ENCODE measurements at places on chromosomes 11 and 22.
A peak's percentile ranks its signal among the peaks of the same experiment; 100 is the strongest.

DNA sequence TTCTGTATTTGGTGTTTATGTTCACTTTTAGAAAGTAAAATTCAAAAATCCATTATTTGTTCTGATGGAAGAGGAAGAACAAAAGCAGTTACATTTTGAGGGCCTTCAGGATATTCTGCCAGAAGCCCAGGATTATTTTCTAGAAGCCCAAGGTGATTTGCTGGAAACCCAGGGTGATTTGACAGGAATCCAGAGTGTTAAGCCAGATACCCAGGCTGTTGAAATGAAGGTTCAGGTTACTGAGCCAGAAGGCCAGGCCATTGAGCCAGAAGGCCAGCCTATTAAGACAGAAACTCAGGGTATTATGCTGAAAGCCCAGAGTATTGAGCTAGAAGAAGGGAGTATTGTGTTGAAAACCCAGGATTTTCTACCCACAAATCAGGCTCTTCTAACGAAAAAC lies 33.1 kb downstream of the CCDC15 start:
- no peak for DNase-seq
- no peak overlapping the region for H3K27ac ChIP-seq
- H3K4me1 ChIP-seq: no peaks in the 10 kb centered on the region
- H3K36me3 ChIP-seq: peaks cover 45% of the 10 kb centered on the region
- peaks cover 2% of the 10 kb centered on the region for H3K27me3 ChIP-seq
- no peak overlapping the region for H3K4me3 ChIP-seq

DNA sequence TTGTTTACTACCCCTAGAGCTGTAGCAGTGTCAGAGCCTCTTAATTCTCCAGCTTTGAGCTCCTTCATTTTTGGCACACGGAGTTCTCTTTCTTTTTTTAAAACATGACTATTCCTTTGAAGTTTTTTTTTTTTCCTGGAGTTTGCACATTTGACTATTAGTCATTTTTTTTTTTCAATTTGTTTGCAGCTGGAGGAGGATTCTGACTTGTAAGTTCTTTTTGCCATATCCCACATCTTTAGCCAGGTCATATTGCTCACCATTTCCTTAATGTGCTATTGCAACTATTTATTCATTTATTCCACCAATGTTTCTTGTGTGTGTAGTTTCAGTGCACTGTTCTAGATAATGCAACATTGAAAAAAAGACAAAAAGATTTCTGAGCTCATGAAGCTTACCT lies 166.3 kb upstream of the ARHGAP20 start:
- H3K27me3 ChIP-seq: peaks cover 2% of the 10 kb centered on the region
- no peaks in the 10 kb centered on the region for H3K4me1 ChIP-seq
- no peak for DNase-seq
- no peak overlapping the region for H3K27ac ChIP-seq
- no peaks in the 10 kb centered on the region for H3K36me3 ChIP-seq

DNA sequence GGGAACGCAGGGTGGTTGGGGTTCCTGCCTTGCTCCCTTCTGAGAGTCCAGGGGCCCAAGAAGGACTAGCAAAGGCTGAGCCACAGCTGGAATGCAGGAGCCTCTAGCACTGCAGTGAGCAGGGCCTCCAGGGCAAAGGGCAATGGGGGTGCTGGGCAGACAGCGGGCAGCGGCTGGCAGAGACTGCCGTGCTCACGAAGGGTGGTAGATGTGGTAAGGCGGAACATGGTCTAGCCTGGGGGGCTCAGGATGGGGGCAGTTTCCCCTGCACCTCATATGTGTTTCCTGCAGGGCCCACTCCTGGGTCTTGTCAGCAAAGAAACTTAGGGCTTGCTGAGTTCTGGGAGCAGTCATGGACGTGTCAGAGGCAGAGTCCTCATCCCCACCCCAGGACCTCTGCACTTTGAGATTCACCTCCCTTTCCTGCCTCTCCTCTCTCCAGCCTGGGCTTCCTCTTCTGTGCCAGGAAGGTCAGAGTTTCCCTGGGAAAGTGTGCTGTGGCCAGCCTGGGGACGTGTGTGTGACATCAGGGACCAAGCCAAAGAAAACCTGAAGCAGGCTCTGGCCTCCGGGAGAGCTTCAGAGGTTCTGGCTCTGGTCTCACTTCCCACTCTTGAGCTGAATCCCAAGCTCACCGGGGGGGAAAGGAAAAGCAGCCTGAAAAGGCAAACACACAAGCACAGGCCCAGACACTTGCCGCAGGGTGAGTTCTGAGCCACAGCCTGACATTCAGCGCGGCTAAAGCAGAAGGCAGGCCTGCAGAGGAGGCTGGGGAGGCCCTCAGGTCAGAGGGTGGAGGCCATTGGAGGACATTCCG lies 4.4 kb downstream of the MOGAT2 start:
- H3K27ac ChIP-seq: no peak overlapping the region
- no peak for DNase-seq
- H3K4me3 ChIP-seq: no peak overlapping the region
- H3K4me1 ChIP-seq: no peaks in the 10 kb centered on the region

DNA sequence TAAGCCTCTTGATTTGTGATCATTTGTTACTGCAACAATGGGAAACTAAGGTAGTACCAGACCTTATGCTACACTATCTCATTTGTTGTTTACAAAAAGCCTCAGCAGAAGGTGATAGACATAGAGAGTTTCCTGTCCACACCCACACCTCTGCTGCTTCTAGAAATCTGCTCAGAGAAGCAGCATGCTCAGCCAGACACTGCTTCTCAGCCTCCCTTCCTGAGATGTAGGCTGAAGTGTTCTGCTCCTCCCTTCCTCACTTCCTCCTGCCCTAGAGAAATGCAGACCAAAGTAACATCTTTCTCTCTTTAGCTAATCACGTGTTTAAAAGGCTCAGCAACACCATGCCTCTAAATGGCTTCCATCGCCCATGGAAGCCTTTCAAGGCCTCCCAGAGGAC lies 88.4 kb downstream of the SLC1A2 start:
- peak; percentile 60 for DNase-seq
- no peaks in the 10 kb centered on the region for H3K27me3 ChIP-seq
- H3K4me3 ChIP-seq: peak overlapping the region; percentile 62
- peak overlapping the region; percentile 91 for H3K27ac ChIP-seq

- H3K4me1 ChIP-seq: peaks cover 10% of the 10 kb centered on the region
- H3K27me3 ChIP-seq: peaks cover 7% of the 10 kb centered on the region
These were observed 3.9 kb downstream of the P2RY2 start for GRCh38 chr11:73221996-73222395.

DNA sequence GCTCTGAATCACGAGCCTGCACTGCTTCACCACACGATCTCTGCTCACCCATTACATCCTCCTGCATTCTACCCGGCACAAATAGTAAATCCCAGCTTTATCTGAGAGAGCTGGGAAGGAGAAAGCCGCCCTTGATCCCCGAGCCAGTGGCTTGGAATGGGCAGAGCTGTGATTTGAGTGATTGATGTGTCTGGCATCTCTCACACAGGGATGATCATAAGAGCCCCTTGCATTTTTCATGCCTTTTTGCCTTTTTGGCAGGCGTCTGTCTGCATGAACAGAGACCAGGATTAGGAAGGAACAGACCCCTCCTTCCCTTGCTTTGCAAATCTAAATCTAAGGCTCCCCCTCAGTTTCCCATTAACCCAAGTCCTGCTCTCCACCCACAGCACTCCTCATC lies 945.3 kb downstream of the NTM start:
- H3K27ac ChIP-seq: no peak overlapping the region
- H3K4me1 ChIP-seq: no peaks in the 10 kb centered on the region
- no peak overlapping the region for H3K4me3 ChIP-seq
- DNase-seq: no peak
- H3K27me3 ChIP-seq: peaks cover 2% of the 10 kb centered on the region

DNA sequence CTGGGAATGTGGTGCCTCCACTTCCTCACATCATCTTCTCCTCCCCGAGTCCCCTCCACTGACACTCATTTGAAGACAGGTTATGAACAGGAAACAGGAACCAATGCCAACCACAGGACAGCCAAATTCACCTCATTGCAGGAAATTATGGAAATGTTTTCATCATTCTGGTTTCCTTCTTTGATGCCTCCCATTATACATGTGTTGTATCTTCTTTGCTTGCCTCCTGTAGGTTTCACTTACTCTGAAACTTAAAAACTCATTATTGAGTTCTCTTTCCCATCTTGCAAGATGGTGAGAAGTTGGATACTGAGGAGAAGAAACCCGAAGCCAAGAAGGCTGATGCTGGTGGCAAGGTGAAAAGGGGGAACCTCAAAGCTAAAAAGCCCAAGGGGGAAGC lies 108.5 kb downstream of the PHF21B start:
- H3K4me3 ChIP-seq: no peak overlapping the region
- H3K36me3 ChIP-seq: no peaks in the 10 kb centered on the region
- no peak for DNase-seq
- no peak overlapping the region for H3K27ac ChIP-seq

GRCh38 chr11:9972989-9973388 lies 309.1 kb downstream of the SWAP70 start:
- H3K36me3 ChIP-seq: peaks cover 7% of the 10 kb centered on the region
- no peaks in the 10 kb centered on the region for H3K4me1 ChIP-seq
- no peak for DNase-seq
- H3K4me3 ChIP-seq: no peak overlapping the region
- H3K27me3 ChIP-seq: no peaks in the 10 kb centered on the region
- no peak overlapping the region for H3K27ac ChIP-seq

- peak overlapping the region; percentile 93 for H3K27ac ChIP-seq
- H3K4me1 ChIP-seq: peaks cover 33% of the 10 kb centered on the region
- peak overlapping the region; percentile 98 for H3K4me3 ChIP-seq
- H3K36me3 ChIP-seq: no peaks in the 10 kb centered on the region
- no peak for DNase-seq
These were observed 623 bp downstream of the NDUFS8 start for GRCh38 chr11:68031144-68031464.

DNA sequence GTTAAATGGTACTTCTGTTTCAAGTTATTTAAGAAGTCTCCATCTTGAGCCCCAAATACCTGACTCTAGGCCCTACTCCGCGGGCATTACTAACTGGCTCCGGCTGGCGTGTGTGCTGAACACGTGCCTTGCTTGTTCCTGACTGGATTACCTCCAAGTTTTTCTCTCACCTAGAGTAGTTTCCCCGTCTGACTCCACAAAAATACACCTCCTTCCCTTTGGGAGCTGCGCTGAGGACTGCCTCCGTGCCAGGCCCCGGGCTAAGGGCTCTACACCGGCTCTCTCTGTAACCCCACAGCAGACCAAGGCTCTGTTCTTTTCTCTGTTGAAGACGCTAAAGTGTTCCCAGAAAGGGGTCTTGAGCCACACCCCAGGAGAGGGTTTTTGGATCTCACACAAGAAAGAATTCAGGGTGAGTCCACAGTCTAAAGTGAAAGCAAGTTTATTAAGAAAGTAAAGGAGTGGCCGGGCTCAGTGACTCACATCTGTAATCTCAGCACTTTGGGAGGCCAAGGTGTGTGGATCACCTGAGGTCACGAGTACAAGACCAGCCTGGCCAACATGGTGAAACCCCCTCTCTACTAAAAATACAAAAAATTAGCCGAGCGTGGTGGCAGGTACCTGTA lies 61.8 kb downstream of the ANO1 start:
- no peaks in the 10 kb centered on the region for H3K36me3 ChIP-seq
- no peak overlapping the region for H3K4me3 ChIP-seq
- H3K4me1 ChIP-seq: no peaks in the 10 kb centered on the region
- no peak overlapping the region for H3K27ac ChIP-seq

GRCh38 chr22:36293606-36294292 lies 40.8 kb downstream of the APOL1 start:
- no peak overlapping the region for H3K27ac ChIP-seq
- no peak overlapping the region for H3K4me3 ChIP-seq
- DNase-seq: no peak
- peaks cover 40% of the 10 kb centered on the region for H3K36me3 ChIP-seq
- H3K4me1 ChIP-seq: peaks cover 40% of the 10 kb centered on the region
- peaks cover 2% of the 10 kb centered on the region for H3K27me3 ChIP-seq

DNA sequence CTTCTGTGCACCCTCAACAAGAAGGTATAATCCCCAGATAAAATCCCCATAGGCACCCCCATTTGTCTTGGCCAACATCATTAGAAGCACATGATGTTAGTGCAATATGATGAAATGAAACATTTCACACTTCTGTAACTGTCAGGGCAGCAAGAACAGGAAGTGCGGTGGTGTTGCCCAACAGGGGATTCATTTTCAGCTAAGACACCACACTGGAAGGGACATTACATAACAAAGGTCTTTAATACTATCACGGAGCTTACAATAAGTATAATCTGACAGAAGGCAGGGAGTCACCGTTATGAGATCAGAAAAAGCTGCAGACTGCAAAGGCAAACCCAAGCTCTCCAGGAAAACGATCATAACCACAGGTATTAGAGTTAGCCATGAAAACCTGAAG lies 2.0 kb downstream of the OR52W1 start:
- peaks cover 5% of the 10 kb centered on the region for H3K36me3 ChIP-seq
- peaks cover 86% of the 10 kb centered on the region for H3K4me1 ChIP-seq
- peaks cover 2% of the 10 kb centered on the region for H3K27me3 ChIP-seq
- peak; percentile 76 for DNase-seq
- peak overlapping the region; percentile 88 for H3K27ac ChIP-seq

DNA sequence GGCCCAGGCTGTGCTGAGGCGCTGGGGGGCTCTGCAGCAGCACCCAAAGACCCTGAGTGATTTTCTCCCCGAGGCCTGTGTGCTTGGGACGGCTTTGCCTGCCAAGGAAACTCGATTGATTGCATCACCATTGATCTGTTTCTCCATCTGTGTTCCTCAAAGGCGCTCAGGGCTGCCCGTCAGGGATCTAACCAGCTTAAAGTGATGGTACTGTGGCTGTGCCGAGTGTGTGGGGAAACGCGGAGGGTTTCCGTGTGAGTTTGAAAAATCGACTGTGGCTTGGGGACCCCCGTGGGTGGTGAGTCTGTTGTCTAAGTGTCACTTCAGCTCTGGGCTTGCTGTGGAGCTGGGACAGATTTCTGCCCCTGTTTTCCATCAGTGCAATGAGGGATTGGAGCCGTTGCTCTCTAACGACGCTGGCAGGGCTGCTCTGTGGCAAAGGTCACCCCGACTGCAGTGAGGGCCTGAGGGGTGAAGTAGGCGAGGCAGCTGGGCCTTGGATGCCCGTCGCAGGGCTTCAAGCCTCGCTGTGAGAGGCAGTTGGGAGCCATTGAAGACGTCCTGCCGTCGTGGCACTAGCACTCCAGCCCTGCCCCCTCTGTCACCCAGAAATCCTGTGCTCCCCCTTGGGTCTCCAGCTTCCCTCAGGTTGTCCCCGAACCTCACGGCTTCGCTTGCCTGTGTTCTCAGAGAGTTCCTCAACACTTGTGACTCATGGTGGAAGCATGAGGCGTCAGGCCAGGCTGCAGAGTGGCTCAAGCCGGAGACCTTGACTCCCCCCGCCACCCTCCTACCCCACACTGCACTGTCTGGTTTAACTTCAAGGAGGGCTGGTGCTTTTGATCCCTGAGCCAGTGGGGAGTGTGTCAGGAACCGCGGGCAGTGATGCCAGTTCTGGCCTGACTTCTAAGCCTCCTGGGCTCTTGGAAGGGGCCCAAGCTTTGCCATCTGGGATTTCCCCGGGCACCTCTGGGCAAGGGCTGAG lies 21.8 kb downstream of the CACNA1I start:
- peaks cover 15% of the 10 kb centered on the region for H3K27me3 ChIP-seq
- no peak overlapping the region for H3K4me3 ChIP-seq
- no peaks in the 10 kb centered on the region for H3K36me3 ChIP-seq
- DNase-seq: no peak

GRCh38 chr22:23054531-23055257 lies 15.6 kb upstream of the GNAZ start:
- no peak overlapping the region for H3K4me3 ChIP-seq
- H3K4me1 ChIP-seq: no peaks in the 10 kb centered on the region
- no peaks in the 10 kb centered on the region for H3K36me3 ChIP-seq
